ENCODE measurements at places on chromosomes 6 and 20.

DNA sequence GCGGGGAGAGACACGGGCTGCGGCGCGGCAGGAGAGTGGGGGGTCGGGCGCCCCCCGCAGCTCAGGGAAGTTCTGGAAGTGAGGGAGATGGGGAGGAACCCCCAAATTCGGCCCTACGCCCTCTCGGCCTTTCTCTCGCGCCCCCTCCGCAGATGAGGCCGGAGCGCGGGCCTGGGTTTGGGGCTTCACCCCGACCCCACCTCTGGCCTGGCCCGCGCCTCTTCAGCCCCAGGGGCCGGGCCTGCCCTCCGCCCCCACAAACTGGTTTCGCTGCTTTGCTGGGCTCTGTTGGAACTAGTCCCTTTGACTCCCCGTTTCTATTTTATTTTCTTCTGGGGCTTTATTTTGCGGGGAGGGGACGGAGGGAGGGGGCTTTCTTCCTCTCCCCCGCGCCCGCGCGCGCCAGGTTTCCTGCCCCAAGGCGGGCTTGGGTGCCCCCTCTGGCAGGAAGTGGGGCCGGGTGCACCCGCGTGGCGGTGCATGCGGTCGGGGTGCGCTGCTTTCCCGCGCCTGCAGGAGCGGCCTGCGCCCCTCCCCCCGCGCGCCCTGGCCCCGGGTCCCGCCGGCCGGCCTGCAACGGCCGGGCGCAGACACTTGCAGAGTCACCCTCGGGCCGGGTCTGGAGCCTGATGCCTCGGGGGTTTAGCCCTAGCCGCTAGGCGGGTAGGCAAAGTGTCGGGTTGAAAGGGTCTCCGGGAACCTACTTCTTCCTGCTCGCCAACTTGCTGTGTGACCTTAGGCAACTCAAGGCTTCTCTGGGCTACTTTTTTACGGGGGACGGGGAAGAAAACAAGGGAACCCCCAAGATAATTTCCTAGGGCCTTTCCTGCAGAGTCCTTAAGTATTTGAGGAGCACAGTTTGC, 1.3 kb downstream of the HMGA1 start:
- ATAC-seq = peak; percentile 15

- no peak for ATAC-seq
Observed at GRCh38 chr6:105769987-105770386, 316.1 kb upstream of the PRDM1 start.

- ATAC-seq = no peak
Observed at GRCh38 chr6:148934961-148935360, 188.1 kb downstream of the UST start.

- ATAC-seq = no peak
Observed at GRCh38 chr20:1060985-1061384, 57.4 kb upstream of the PSMF1 start.

DNA sequence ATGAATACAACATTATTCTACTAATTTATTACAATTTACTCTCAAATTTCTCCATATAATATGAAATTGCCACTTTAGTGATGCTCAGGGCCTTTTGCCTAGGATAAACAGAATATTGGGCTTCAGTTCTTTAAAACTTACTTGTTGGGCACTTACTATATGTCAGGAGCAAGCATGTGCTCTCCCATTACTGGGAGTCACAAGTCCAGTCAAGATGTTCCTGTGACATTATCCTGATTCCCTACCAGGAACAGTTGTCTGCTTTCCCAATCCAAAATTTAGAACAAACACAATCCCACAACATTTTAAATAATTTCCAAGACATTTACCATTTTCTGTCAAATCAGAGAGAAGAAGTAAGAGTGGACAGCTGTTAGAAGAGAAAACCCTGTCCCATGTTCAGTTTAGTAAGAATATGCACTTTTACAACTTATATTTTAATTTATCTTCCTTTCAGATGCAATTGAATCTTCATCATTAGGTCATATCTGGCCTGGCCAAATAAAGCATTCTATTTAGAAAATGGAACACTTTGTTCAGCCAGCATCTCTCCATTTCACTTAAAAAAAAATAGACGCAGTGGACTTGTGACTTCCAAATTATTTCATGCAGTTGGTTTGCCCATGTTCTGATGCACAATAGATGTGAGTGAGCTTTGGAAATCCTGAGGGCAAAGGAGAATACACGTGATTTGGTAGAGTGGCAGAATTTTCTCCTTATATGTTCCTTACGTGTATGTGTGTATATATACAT, 159.8 kb downstream of the CLIC5 start:
- ATAC-seq = no peak

DNA sequence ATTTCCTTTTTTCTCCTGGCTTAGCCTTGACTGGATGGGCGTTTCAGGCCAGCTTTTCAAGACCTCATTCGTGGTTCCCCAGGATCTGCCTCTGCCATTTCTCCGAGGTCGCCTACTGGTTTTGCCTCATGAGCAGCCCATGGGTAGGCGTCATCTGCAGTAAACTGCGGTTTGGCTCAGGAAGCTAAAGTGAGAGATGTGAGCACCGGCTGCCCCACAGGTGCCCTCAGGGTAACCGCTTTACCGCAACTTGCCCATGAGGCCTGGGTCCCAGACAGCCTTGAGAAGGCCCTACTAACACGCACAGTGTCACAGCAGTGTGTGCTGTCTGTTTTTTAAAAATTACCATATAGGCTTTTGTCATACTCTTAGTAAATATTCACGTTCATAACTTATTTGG, 53.4 kb upstream of the TBXT start:
- no peak for ATAC-seq
